ENCODE measurements at places on chromosomes 5 and 9.

- no peak for DNase-seq
These were observed 41.8 kb upstream of the DPYSL3 start for GRCh38 chr5:147551677-147552076.

- no peak for DNase-seq
These were observed 60.7 kb downstream of the MAN2A1 start for GRCh38 chr5:109750463-109750862.

DNA sequence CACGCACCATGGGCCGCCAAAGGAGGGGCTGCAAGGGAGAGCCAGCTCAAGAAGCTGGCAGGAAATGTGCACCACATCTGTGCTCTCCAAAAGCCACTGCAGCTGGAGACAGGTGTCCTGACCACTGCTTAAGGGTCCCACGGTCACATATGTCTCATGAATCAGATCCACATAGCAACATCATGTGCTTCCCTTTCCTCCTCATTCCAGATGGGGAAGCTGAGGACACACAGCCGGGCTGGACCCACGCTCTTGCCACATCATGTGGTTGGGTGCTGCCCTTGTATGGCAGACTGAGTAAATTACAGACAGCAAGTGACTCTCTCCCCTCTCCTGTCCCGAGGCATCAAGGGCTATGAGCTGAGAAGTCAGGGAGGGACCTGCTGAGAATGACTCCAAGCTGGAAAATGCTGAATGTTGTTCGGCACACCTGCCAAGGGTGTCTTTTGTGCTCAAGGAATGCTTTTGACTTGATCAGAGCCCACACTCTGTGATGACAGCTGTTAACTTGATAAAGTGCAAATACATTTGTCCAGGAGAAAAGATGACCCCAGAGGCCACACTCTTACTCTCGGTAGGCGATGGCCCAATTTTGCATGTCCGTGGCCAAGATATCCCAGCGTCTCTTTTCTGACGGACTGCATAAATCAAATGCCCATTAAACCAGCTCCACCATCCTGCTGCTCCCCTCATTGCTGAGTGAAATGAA, 58.2 kb downstream of the NSUN2 start:
- DNase-seq = peak; percentile 42

DNA sequence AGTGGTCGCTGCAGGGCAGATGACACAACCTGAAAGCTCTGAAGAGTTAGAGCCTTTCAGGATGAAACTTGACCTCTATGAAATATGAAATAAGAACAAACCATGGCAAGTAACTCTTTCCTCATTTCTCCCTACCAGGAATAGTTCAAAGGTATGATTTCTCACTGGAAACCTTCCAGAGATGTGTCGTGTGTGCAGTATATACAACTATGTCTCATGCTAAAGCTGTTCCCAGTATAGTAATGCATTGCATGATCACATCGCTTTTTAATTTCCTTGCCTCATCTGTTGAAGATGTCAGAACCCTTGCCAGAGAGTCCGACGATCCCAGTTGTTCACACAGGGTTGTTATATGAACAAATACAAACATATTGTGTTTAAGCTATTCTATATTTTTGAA, 45.8 kb upstream of the RGMB start:
- no peak for DNase-seq

- DNase-seq = no peak
These were observed 57.2 kb downstream of the RASGRF2 start for GRCh38 chr5:81017320-81017719.

- DNase-seq = no peak
These were observed 2.7 kb upstream of the BTNL9 start for GRCh38 chr5:181037365-181037861.

- DNase-seq = no peak
These were observed 152.7 kb downstream of the FSTL4 start for GRCh38 chr5:133459474-133460160.

DNA sequence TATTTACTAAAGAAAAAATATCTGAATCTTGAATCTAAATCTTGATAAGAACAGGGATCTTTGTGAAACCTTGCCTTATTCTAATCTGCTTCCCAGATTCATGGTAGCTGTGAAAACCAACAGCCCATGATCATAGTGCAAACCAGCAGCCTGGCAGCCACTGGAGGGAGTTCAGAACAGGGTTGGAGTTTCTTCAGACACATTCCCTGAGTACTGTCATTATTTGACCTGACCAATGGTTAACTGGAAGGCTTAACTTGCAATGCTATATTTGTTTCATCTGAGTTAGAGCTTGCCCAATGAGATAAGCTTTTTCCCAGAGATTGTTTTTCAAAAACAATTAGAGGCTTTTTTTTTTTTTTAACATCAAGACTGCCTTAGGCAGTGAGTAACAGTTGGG, 47.8 kb downstream of the LOX start:
- DNase-seq = no peak

DNA sequence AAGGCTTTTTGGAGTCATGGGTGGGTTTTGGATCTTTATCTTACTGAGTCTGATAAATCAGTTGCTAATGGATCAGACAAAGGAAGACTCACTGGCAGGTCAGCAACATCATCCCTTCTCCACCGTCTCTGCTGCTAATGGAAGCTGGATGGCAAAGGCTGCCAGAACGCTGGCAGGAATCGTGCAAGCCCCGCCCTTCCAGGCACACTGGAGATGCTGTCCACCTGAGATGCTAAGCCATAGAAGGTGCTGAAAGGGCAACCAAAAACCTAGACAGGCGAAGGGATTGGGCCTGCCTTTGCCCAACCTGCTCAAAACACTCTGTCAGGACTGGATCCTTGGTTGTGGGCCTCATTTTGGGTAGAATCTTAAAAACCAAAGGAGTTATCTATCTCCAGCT, 139.5 kb upstream of the FSTL4 start:
- DNase-seq = no peak

DNA sequence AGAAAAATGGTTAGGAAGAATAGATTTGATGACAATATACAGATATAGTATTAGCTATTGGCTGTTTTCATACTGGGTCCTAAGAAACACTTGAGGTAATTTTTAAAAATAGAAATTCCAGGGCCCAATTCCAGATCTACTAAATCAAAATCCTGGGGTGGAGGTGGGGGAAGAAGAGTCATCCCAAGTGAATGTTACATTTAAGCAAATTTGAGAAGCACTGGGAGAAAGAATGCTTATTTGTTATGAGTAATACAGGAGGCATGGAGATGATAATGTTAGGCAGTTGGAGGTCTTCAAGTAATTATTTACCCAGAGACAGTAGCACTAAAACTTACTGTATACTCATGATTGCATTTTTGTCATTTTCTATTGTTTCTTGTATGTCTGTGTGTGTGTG, 93.0 kb upstream of the DAB2 start:
- no peak for DNase-seq

DNA sequence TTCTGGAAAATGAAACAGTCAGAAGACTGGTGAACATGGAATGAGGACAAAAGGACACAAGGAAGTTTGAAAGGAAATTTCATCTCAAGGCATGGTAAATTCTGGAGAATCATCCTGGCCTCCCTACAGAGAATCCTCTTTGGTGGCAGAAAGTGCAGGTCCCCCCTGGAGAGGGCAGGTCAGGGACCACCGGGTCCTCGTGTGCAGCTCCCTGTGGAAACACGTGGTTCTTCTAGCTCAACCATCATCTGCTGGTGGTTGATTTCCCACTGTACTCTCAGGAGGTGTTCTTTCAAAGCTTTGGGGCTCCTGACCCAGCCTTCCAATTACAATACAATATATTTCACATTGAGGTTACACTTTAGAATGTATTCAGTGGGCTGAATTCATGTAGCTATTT, 2.6 kb upstream of the GTF3C5 start:
- DNase-seq = no peak

DNA sequence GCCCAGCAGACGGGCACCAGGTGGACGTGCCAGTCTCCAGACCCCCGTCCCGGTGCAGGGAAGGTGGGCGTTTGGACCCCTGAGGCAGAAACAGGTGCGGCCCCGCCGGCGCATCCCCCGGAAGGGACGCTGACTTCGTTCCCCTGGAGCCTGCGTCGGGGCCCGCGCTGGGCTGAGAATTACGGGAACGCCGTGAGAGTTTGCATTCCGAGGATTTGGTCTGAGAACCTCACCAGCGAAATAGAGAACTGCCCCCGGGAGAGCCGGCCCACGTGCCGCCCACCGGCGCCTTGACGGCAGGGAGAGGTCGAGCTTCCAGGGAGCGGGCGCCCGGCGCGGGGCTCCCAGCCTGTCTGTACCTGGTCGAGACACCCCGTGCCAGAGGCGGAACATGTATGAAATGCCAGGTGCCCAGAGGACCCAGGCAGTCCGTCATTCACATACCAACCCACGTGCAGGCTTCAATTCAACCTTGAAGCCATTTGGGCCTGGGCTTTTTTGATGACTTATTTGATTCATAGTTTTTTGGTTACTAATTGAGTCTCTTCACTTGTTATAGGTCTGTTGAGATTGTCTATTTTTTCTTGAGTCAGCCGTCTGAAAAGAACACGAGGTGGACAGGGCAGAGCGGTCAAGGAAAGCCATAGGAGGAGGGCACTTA, 877 bp upstream of the CAMSAP1 start:
- no peak for DNase-seq

- no peak for DNase-seq
These were observed 96.3 kb downstream of the ADAMTS12 start for GRCh38 chr5:33795496-33795895.

DNA sequence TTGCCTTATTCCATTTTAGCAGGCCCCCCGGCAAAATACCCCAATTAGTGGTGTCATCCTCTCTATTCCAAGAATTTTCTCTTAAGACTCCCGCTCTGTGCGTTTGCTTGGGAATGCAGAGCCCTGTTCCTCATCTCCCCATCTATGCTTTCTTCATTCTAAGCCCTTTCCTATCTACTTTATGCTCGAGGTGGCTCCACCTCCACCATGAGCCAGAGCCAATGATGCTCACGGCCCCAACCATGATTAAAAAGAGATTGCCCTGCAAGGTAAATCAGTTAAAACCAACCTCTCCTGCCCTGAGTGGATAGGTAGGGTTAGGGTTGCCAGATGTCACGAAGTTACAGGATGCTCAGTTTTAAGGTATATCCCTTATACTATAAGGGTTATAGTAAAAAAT, 677 bp upstream of the TXNDC15 start:
- peak; percentile 60 for DNase-seq

GRCh38 chr9:95726756-95727155, 148.7 kb upstream of the ERCC6L2 start:
- no peak for DNase-seq

GRCh38 chr5:66849803-66850202, 253.6 kb downstream of the MAST4 start:
- no peak for DNase-seq

GRCh38 chr5:174500636-174501035, 223.7 kb upstream of the MSX2 start:
- DNase-seq = no peak

DNA sequence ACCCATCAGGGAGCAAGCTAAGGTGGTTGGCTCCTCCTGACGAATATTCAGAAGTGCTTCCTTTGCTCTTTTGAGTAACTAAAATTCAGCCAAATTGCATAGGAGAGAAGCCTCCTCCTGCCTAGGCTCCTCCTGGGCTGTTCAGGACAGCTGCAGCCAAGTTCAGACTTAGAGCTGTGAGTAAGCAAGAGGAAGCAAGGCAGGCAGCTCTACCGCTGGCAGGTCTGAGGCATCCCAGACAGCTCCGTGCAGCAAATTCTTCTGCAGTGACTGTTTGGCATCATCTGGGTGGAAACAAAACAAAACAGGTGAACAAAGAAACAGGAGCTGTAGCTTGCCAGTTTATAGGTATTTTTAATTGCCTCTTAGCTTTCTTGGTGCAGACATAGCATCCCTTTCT, 421.0 kb downstream of the GADD45G start:
- no peak for DNase-seq

GRCh38 chr9:6961845-6962522, 204.2 kb downstream of the KDM4C start:
- DNase-seq = no peak

GRCh38 chr9:110099236-110100095, 108.5 kb downstream of the C9orf152 start:
- no peak for DNase-seq

DNA sequence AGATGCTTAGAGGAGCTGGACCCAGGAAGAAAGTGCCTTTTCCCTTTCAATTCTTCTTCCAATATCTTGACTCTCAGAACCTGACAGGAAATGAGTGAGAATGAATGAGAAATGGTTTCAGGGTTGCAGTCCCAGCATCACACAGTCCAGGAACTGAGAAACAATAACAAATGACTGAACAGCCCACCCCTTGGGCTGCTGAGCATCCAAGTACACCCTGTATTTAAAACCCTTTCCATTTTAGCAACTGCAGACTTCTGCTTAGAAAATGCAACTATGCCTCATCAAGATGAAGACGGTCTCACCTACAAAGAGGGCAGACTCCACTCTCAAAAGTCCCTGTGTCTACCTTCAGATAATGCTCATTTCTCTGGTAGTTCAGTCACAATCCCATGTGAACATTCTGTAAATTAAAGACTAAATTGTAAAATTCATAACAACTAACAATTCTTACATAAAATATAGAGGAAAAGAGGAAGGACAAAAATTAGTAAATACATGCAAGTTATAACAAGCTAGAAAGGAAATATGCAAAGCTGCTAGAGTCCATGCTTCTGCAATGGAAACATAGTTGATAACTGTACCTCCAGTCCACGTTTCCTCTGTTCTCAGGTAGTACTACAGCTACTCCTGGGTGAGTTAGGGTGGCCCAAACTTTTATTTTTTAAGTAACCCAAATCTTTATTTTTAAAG, 316.5 kb downstream of the ICE1 start:
- DNase-seq = no peak

- DNase-seq = no peak
These were observed 58.6 kb upstream of the ZSWIM6 start for GRCh38 chr5:61273279-61273975.

GRCh38 chr5:335740-336038, 14.2 kb downstream of the AHRR start:
- no peak for DNase-seq

- no peak for DNase-seq
These were observed 2.6 kb upstream of the GCNT1 start for GRCh38 chr9:76456202-76456926.

- DNase-seq = peak; percentile 73
These were observed at the start of gene HRH2 for GRCh38 chr5:175657593-175658271. Gene HRH2 (plus strand): TSS chr5:175658071. CDS start chr5:175683234, 25,163 bp downstream.

Data from activated CD8-positive, alpha-beta memory T cell treated with anti-CD3 and anti-CD28 coated beads for 24 hours (primary cell).